MM.1S (cell line): ENCODE measurements at places on chromosomes 6 and 20.

DNA sequence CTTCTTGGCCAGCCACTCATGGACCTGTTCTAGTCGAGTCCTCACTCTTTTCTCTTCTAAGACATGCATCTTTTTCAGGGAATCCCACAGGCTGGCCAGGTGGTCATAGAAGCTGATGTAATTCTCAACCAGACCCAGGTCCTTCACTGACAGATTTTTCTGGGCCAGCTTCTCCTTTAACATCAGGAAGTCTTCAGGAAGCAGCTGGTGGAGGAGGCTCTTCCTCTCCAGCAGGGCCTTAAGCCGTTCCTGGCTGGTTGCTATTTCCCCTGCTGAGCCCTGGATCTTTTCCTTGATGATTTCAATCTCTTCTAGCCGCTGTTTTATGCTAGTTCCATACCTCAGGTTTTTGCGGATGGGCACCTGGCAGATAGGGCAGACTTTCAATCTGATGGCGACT lies 28.6 kb downstream of the DDX27 start:
- H3K27me3 ChIP-seq: no peaks in the 10 kb centered on the region
- H3K36me3 ChIP-seq: peaks cover 5% of the 10 kb centered on the region; the same call in 1 of the 2 replicates
- no peak overlapping the region for H3K27ac ChIP-seq

- H3K27ac ChIP-seq: no peak overlapping the region
- H3K4me1 ChIP-seq: no peaks in the 10 kb centered on the region
- no peaks in the 10 kb centered on the region for H3K27me3 ChIP-seq
- no peak for DNase-seq
- no peak overlapping the region for H3K4me3 ChIP-seq
- H3K36me3 ChIP-seq: no peaks in the 10 kb centered on the region
Measured at GRCh38 chr6:18752278-18753068, 365.3 kb downstream of the RNF144B start.

DNA sequence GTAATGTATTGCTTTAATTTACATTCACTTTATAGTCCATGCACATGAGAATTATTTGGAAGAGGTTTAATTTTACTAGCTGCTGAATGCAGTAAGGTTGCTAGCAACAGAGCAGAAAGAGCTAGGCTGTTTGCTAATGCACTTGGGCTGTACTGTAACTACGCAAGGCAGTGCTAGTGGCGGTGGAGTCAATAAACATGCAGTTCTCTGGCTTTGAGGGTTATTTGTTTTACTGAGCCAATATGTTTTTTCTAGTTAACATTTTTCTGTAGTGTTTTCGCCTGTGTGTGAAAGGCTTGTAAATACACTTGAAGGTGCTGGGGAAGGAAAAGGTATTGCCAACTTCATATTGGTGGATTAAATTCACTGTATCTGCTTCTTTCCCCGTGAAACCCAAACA lies 112.8 kb downstream of the BTBD3 start:
- no peak overlapping the region for H3K27ac ChIP-seq
- H3K4me1 ChIP-seq: no peaks in the 10 kb centered on the region
- DNase-seq: no peak
- no peaks in the 10 kb centered on the region for H3K27me3 ChIP-seq
- H3K4me3 ChIP-seq: no peak overlapping the region

- no peak overlapping the region for H3K4me3 ChIP-seq
- no peaks in the 10 kb centered on the region for H3K36me3 ChIP-seq
- no peaks in the 10 kb centered on the region for H3K4me1 ChIP-seq
Measured at GRCh38 chr6:23870496-23870895, 255.5 kb upstream of the NRSN1 start.

DNA sequence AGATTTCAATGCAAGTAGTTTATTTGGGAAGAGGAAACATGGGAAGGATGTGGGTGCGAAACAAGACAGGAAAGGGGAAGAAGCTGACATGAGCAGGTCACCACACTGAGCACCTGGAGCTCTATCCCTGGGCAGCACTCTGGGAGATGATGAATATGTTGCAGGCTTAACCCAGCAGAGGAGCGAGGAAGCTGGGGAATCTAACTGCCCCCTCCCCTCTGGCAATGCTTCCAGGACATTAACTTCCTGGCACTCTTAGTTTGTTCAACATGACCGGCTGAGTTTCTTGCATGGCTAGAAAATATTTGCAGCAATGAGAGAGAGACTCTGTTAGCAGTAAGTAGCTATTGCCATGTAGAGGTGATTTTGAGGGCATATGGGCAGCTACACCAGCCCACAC lies 4.9 kb upstream of the ADA start:
- DNase-seq: no peak
- H3K27me3 ChIP-seq: no peaks in the 10 kb centered on the region
- peaks cover 5% of the 10 kb centered on the region for H3K4me1 ChIP-seq
- H3K36me3 ChIP-seq: no peaks in the 10 kb centered on the region
- no peak overlapping the region for H3K4me3 ChIP-seq

GRCh38 chr20:10330071-10330470 lies 104.0 kb downstream of the MKKS start:
- no peak for DNase-seq
- H3K4me1 ChIP-seq: no peaks in the 10 kb centered on the region
- H3K27me3 ChIP-seq: no peaks in the 10 kb centered on the region
- no peaks in the 10 kb centered on the region for H3K36me3 ChIP-seq
- no peak overlapping the region for H3K4me3 ChIP-seq

DNA sequence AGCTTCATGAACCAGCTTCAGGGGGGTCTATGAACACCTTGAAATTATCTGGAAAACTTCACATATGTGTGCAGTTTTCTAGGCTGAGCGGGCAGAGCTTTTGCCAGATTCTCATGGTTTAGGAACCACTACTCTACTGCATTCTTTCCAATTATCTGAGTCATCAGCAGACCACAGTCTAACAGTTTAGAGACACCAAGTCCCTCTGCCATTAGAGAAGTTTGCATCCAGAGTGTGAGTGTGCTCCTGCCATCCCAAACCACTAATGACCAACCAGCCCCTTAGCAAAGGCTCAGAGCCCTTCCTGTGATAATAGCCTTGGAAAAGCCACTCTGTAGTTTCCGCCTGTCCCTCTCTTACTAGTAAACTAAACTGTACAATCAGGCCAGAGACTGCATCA lies 96.8 kb downstream of the PHACTR1 start:
- no peak overlapping the region for H3K4me3 ChIP-seq
- H3K27ac ChIP-seq: no peak overlapping the region
- H3K36me3 ChIP-seq: no peaks in the 10 kb centered on the region
- no peaks in the 10 kb centered on the region for H3K4me1 ChIP-seq
- DNase-seq: no peak

DNA sequence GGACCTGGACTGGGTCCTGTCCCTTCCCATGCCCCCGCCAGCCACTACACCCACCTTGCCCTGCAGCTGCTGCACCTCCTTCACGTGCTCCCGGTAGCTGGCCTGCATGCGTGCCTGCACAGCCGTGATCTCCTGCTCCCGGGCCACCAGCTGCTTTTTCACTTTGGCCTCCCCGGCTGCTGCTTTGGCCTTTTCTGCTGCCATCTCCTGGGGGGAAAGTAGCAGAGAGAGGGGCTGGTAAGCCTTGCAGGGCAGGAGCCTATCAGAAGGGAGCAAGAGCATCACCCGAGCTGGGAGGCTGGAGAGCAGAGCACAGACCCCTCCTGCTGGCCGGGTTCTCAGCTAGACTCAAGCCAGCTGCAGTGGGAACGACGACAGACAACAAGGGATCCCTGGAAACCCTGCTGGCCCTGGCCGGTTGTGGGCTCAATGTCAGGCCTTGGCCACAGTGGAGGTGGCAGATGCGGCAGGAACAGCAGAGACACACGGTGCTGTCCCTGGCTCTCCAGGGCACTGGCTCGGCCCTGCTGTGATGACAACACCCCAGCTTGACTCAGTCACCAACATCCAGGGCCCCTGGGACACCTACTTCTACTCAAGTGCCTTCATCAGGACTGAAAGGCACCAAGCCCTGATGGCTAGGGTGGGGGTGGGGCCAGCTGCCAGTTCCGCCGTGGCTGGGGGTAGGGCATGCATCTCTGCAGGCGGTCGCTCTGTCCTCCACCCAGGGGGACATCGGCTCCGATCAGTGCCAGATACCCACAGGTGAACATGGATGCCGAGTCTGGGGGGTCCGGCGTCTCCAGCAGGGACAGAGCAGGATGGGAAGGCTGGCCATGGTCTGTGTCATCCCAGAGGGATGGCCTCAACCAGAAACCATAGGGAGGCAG lies 45.3 kb downstream of the RRBP1 start:
- no peaks in the 10 kb centered on the region for H3K27me3 ChIP-seq
- no peak overlapping the region for H3K4me3 ChIP-seq
- H3K4me1 ChIP-seq: no peaks in the 10 kb centered on the region
- H3K27ac ChIP-seq: no peak overlapping the region
- peaks cover 33% of the 10 kb centered on the region for H3K36me3 ChIP-seq

DNA sequence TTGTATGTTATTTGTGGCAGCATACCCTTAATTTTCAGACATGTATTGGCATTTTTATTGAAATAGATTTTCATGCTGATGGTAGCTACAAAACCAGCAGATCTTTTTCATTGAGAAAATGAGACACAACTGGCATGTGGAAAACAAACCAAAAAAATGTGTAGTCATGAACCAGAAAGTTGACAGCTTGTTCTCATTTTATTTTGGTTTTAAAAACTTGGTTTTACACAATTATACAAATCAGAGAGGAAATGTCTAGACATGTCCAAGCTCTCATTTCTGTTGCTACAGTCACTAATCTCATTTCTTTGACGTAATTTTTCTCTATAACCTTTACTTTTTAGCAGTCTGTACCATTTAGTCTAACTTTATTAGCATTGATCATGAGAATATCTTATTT lies 85.4 kb downstream of the GRIK2 start:
- no peaks in the 10 kb centered on the region for H3K4me1 ChIP-seq
- DNase-seq: no peak
- H3K27ac ChIP-seq: no peak overlapping the region
- H3K36me3 ChIP-seq: no peaks in the 10 kb centered on the region
- no peaks in the 10 kb centered on the region for H3K27me3 ChIP-seq

GRCh38 chr6:154868143-154868594 lies 126.9 kb upstream of the TIAM2 start:
- no peak overlapping the region for H3K4me3 ChIP-seq
- no peaks in the 10 kb centered on the region for H3K36me3 ChIP-seq
- H3K4me1 ChIP-seq: no peaks in the 10 kb centered on the region
- peak; percentile 10 for DNase-seq
- no peak overlapping the region for H3K27ac ChIP-seq

GRCh38 chr6:138500045-138500665 lies 861 bp upstream of the NHSL1 start:
- no peaks in the 10 kb centered on the region for H3K4me1 ChIP-seq
- no peak overlapping the region for H3K4me3 ChIP-seq
- no peaks in the 10 kb centered on the region for H3K36me3 ChIP-seq
- H3K27me3 ChIP-seq: no peaks in the 10 kb centered on the region
- DNase-seq: no peak

- H3K4me3 ChIP-seq: no peak overlapping the region
- no peak for DNase-seq
- no peaks in the 10 kb centered on the region for H3K4me1 ChIP-seq
- no peak overlapping the region for H3K27ac ChIP-seq
Measured at GRCh38 chr6:39381550-39382140, 59.1 kb upstream of the KCNK16 start.

DNA sequence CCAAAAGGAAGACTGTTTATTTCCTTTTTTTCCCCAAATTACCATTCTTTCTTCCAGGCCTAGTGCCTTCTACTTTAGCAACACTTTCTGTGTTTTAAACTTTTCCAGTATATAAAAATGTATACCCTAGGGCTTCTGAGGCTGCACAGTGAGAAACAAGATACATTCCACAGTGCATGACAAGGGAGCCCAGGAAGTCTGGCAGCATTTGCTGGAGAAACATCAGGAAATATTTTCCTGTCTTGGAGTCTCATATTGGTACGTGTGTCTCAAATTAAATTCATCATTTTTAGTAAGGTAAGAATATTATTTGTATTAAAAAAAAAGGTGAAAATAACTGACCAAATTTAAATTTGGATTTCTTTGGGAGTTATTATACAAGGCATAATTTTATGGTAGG lies 662.6 kb downstream of the RFPL4B start:
- no peaks in the 10 kb centered on the region for H3K4me1 ChIP-seq
- H3K4me3 ChIP-seq: no peak overlapping the region

DNA sequence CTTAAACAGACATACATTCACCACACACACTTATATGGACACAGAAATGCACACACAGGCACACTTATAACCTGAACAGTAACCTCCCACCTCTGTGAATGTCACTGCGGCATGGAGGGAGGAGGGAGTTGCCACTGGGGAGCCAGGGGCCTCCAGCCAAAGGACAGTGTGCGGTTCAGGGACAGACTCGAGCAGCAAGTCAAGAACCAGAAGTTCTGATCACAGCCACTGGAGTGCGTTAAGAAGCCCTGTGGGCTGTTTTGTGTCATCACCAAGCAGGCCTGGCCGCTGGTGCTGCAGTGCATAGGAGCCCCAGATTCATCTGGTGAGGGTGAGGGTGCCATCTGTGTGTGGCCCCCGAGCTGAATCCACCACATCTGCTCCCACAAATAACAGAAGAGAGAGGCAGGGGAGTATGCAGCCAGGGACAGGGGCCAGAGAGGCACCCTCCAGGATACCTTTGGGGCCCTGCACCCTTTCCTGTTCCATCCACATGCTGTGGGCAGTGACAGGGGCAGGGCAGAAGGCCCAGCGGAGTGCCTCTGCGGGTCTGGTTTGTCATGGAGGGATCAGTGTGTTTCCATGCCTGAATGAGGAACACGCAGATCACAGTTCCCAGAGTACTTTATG lies 20.3 kb downstream of the SYNDIG1 start:
- H3K27ac ChIP-seq: no peak overlapping the region
- H3K27me3 ChIP-seq: no peaks in the 10 kb centered on the region
- H3K4me3 ChIP-seq: no peak overlapping the region
- no peak for DNase-seq
- H3K36me3 ChIP-seq: peaks cover 4% of the 10 kb centered on the region
- no peaks in the 10 kb centered on the region for H3K4me1 ChIP-seq

GRCh38 chr6:126616866-126617265 lies 277.0 kb downstream of the CENPW start:
- no peak overlapping the region for H3K27ac ChIP-seq
- no peaks in the 10 kb centered on the region for H3K27me3 ChIP-seq
- H3K36me3 ChIP-seq: no peaks in the 10 kb centered on the region
- H3K4me1 ChIP-seq: peaks cover 10% of the 10 kb centered on the region; the same call in 1 of the 2 replicates
- DNase-seq: no peak
- no peak overlapping the region for H3K4me3 ChIP-seq

DNA sequence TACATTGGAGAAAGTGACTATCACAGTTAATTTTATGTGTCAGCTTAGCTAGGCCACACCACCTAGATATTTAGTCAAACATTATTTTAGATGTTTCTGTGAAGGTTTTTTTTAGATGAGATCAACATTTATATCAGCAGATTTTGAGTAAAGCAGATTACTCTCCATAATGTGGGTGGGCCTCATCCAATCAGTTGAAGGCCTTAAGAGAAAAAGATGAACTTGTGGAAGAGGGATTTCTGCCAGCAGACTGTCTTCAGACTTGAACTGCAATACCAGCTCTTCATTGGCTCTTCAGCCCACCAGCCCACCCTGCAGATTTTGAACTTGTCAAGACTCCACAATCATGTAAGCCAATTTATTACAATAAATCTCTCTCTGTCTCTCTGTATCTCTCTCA lies 25.1 kb upstream of the FBXO30 start:
- DNase-seq: no peak
- no peaks in the 10 kb centered on the region for H3K36me3 ChIP-seq
- H3K27me3 ChIP-seq: no peaks in the 10 kb centered on the region
- H3K4me1 ChIP-seq: no peaks in the 10 kb centered on the region
- H3K27ac ChIP-seq: no peak overlapping the region

- peak; percentile 60 for DNase-seq
- peaks cover 2% of the 10 kb centered on the region; the same call in 1 of the 2 replicates for H3K4me1 ChIP-seq
- H3K4me3 ChIP-seq: peak overlapping the region; percentile 94
- H3K27me3 ChIP-seq: peaks cover 38% of the 10 kb centered on the region
- H3K27ac ChIP-seq: peak overlapping the region; percentile 88
- no peaks in the 10 kb centered on the region for H3K36me3 ChIP-seq
Measured at GRCh38 chr6:105994118-105994590, 92.0 kb upstream of the PRDM1 start.

- H3K4me1 ChIP-seq: no peaks in the 10 kb centered on the region
- H3K4me3 ChIP-seq: no peak overlapping the region
- no peak overlapping the region for H3K27ac ChIP-seq
- H3K36me3 ChIP-seq: no peaks in the 10 kb centered on the region
Measured at GRCh38 chr6:41186031-41186562, 14.9 kb downstream of the TREML2 start.
